Common myeloid progenitor, CD34-positive (primary cell): ENCODE measurements at places on chromosomes 5 and 9.

DNA sequence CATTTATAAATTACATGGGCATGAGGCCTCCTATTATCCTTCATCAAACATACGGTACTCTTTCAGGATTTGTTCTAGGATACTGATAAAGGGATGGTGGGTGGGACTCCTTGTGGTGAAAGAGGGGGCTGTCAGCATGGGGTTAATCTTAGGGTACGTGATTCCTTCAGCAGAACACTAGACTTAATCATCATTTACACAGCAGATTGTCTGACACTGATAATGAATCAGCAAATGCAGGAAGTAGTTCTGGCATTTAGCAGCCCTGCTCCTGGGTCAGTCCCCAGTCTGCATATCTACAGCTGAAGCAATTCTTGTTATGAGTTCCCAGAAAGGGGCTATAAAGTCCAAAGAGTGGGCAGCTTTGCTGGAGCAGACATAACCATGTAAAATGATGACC is 384.6 kb downstream of the SPOCK1 start:
- no peak overlapping the region for H3K4me3 ChIP-seq
- peaks cover 12% of the 10 kb centered on the region for H3K4me1 ChIP-seq
- no peak overlapping the region for H3K27ac ChIP-seq

DNA sequence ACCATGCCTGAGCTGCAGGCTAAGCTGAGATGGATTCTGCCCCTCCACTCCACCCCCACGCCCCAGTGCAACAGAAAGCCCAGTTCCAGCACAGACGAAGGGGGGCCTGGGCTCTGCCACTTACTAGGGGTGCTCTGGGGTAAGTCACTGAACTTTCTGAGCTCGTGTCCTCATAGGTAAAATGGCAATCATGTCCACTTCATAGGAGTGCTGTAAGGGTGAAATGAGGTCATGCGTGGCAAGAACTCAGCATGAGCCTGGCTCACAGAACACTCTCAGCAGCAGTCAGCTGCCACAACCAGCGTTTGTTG is 8.4 kb upstream of the PSD2 start:
- peaks cover 8% of the 10 kb centered on the region for H3K4me1 ChIP-seq
- H3K27me3 ChIP-seq: peaks cover 17% of the 10 kb centered on the region
- no peak overlapping the region for H3K27ac ChIP-seq
- H3K36me3 ChIP-seq: no peaks in the 10 kb centered on the region

DNA sequence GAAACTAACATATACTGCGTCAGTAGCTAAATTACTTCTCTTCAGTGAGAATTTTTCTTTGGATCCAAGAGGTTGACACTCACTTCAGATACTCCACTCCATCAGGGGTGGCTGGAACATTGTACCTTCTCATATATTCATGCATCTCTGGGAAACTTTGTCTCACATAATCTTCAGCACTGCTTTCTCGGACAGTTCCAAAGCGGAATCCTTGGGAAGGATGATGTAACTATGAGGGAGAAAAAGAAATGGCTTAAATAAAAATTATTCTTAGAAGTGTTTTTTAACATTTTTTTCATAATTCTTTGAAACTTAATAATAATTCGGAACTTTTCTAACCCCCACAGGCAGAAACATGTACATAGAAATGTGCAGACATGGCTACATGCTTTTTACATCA is 33.4 kb upstream of the PPP3R2 start:
- no peak overlapping the region for H3K4me3 ChIP-seq
- H3K36me3 ChIP-seq: no peaks in the 10 kb centered on the region
- peaks cover 25% of the 10 kb centered on the region for H3K4me1 ChIP-seq
- DNase-seq: no peak
- H3K27me3 ChIP-seq: no peaks in the 10 kb centered on the region

GRCh38 chr5:122649080-122649479 is 125.8 kb upstream of the SNX2 start:
- no peak overlapping the region for H3K4me3 ChIP-seq
- H3K4me1 ChIP-seq: no peaks in the 10 kb centered on the region
- no peaks in the 10 kb centered on the region for H3K36me3 ChIP-seq
- H3K27me3 ChIP-seq: no peaks in the 10 kb centered on the region
- no peak overlapping the region for H3K27ac ChIP-seq

DNA sequence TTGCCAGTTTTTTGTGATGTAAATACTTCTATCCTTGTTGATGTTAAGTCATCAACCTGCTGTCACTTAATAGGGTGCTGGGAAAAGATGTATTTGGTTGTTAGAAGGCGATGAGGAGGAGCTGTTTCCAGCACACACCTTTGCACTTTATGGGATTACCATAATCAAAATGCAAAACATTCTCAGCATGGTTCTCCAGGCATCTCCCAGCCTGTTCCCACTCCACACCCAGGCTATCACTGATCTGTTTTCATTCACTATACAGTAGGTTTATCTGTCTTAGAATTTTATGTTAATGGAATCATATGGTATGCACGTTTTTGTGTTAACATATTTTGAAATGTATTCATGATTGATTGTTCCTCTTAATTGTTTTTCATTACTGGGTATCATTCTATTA is 35.9 kb downstream of the PCSK5 start:
- H3K27me3 ChIP-seq: no peaks in the 10 kb centered on the region
- H3K36me3 ChIP-seq: no peaks in the 10 kb centered on the region
- no peak overlapping the region for H3K4me3 ChIP-seq
- DNase-seq: no peak
- no peak overlapping the region for H3K27ac ChIP-seq

DNA sequence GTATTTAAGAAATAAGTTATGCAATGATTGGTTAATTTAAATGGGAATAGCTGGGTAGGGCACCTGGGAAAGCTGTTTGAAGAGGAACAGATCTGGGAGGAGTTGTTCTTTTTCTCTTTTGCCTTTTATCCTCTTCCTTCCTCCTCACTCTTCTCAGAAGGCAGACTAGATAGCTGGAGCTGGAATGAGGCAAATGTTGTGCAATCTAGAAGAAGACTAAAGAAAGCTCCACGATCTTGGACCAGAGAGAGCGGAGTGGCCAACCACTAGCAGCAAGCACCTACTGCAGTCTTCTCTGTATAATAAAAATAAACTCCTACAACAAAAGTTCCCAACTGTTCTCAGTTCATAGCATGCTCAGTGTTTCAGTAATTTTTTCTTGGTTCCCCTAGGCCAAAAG is 19.3 kb downstream of the GLIS3 start:
- H3K4me1 ChIP-seq: no peaks in the 10 kb centered on the region
- H3K4me3 ChIP-seq: no peak overlapping the region
- DNase-seq: no peak
- H3K27ac ChIP-seq: no peak overlapping the region
- no peaks in the 10 kb centered on the region for H3K36me3 ChIP-seq
- no peaks in the 10 kb centered on the region for H3K27me3 ChIP-seq

DNA sequence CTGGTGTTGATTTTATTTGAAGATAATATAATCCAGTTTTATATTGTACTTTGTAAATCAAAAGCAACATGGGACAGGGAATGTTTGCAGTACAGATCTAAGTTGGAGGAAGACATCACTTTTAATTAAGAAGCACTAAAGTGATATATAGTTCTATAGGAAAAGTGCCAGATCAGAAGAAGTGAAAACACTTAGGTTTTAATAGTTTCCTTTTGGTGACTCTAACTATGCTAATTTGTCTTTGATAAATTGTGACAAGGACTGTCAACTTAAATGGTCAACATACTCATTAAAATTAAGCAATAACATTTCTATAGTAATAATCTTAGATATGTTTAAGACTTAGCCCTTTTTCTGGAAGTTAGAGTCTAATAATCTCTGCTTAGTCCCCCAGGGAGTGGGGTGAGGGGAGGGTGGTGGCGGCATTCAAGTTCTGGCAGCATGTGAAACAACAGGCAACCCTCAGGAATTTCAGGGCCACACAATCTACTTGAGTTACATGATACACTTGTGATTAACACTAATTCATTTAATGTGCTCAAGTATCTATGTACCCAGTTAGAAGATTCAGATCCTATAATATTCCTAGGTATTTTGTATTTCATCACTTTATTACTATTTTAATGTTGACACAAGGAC is 1026.5 kb downstream of the NR2F1-AS1 start:
- no peak overlapping the region for H3K27ac ChIP-seq
- DNase-seq: no peak
- H3K27me3 ChIP-seq: peaks cover 34% of the 10 kb centered on the region
- no peaks in the 10 kb centered on the region for H3K4me1 ChIP-seq
- no peaks in the 10 kb centered on the region for H3K36me3 ChIP-seq

GRCh38 chr5:40578501-40579451 is 100.9 kb upstream of the PTGER4 start:
- no peaks in the 10 kb centered on the region for H3K4me1 ChIP-seq
- no peaks in the 10 kb centered on the region for H3K27me3 ChIP-seq
- H3K27ac ChIP-seq: no peak overlapping the region
- no peak overlapping the region for H3K4me3 ChIP-seq
- no peak for DNase-seq
- H3K36me3 ChIP-seq: no peaks in the 10 kb centered on the region

GRCh38 chr5:345404-346195 is 24.1 kb downstream of the AHRR start:
- peaks cover 34% of the 10 kb centered on the region for H3K4me1 ChIP-seq
- no peak for DNase-seq
- H3K27me3 ChIP-seq: peaks cover 6% of the 10 kb centered on the region
- H3K36me3 ChIP-seq: no peaks in the 10 kb centered on the region
- H3K27ac ChIP-seq: no peak overlapping the region
- no peak overlapping the region for H3K4me3 ChIP-seq

DNA sequence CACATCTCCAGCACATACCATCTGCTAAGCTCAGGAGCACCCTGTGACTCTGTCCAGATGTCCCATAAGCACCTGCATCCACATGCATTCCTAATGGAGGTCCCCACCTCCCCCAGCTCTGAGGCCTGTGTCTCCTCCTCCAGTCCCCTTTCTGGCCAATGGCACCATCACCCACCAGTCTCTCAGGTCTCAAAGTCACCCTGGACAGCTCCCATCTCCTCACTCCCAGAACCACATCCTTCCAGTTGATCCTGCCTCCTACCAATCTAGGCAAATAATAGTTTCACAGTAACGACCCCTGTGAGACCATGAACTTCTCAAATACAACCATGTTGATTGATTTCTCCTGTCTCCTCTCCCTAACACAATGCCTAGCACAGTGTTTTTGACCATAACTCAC is 40.1 kb downstream of the GGTA1 start:
- H3K27ac ChIP-seq: no peak overlapping the region
- no peaks in the 10 kb centered on the region for H3K36me3 ChIP-seq
- DNase-seq: no peak
- no peak overlapping the region for H3K4me3 ChIP-seq

- H3K27me3 ChIP-seq: no peaks in the 10 kb centered on the region
- H3K4me3 ChIP-seq: no peak overlapping the region
- DNase-seq: no peak
- H3K4me1 ChIP-seq: no peaks in the 10 kb centered on the region
- no peak overlapping the region for H3K27ac ChIP-seq
Observed at GRCh38 chr5:41788941-41789368, 81.3 kb downstream of the OXCT1 start.
